Activated naive CD8-positive, alpha-beta T cell treated with anti-CD3 and anti-CD28 coated beads for 36 hours (primary cell): ENCODE measurements at places on chromosomes 16 and 17. TPM values are rescaled to one million over a fixed set of nuclear protein-coding genes. Genes with fewer than 3 reads are reported as not detected.

GRCh38 chr17:69192754-69193153 lies 35.9 kb downstream of the ABCA10 start:
- DNase-seq, result no peak

DNA sequence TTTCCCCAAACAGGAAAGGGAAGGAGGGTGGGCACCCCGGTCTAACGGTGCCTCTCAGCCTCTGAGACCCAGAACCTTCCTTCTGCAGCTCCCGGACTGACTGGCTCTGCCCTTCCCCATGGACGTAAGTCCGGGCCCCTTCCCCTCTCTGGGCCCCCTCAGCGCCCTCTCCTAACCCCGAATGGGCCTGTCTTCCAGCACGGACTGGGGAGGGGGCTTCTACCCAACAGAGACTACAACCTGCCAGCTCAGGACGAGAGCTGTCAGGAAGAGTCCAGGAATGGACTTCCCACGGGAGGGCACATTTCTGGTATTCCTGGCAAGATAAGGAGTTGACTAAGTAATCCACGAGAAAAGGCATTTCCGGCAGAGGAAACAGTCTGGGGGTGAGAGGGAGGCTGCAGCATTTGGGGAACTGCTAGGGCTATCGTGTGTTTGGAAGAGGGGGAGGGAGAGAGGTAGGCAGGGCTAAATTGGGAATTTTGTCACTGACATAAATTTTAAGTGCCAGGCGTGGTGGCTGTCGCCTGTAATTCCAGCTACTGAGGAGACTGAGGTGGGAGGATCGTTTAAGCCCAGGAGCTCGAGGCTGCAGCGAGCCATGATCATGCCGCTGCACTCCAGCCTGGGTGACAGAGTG lies 12.1 kb upstream of the ALDOA start:
- no peak for DNase-seq

DNA sequence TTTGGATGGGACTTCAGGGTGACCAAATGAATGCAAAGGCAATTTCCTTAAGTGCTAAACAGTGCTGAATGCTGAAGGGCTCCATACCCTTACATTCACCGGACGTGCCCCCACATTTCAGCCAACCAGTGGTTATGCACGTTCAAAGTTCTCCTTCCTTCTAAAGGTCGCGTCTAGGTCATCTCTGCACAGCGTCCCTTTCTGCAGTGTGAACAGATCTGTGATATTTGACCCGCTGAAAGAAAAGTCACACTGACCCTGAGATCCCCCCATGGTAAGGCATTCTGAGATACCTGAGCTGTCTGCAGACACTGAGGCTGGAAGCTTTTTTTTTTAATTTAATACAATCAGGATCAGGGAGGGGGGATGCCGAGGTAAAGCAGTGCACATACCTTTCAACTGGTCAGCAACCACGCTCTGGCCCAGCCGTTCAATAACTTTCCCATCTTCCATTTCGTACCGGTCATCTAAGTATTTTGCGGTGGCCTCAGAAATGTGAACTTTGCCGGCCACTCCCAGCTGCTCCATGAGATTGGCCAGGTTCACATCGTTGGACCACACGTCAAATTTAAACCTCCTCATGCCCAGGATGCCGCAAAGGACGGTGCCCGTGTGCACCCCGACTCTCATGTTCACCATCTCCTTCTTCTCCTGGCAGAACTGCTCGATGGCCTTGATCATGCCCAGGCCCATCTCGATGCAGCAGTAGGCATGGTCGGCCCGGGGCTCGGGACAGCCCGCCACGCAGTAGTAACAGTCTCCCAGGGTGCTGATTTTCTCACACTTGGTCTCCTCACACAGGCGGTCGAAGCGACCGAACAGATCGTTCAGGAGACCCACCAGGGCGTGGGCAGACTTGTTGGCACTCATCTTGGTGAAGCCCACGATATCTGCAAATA lies 2.6 kb downstream of the ADCY9 start:
- DNase-seq, result no peak

- DNase-seq, result no peak
Measured at GRCh38 chr17:39625198-39625785, 1.5 kb upstream of the PPP1R1B start.

DNA sequence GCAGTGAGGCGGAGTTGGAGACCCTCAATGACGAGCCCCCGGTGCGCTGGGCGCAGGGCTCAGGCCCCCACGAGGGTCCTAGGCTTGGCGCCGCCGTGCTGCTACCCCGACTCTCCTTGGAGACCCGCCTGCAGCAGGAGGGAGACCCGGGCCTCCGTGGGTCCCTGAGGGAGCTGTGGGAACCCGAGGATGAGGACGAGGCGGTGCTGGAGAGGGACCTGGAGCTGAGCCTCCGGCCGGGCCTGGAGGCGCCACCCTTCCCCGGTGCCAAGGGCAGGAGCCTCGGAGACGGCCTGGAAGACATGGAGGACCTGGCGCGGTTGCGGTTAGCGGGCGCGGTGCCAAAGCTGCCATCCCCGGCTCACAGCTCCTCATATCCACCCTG lies 2.3 kb downstream of the MYO15B start:
- no peak for DNase-seq

DNA sequence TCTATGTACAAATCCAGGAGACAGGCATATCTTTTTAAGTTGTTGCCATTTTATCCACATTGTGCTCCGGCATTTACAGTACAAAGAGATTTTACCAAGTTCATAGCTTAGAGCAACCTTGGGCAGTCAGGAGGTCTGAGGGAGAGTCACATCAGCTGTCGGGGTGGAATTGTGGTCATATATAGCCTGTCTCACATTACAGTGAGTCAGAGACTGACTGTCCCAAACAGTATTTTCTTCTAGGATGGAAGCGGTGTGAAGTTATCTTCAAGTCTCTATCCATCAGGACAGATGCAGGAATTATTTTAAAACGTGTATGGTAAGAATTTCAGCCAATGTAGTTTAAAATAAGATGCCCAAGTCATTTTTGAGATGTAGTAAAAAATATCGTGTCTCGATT lies 53.0 kb downstream of the GPRC5B start:
- no peak for DNase-seq

- no peak for DNase-seq
Measured at GRCh38 chr16:8575399-8575798, 14.9 kb downstream of the TMEM114 start.

KRTAP3-1 gene
- not detected for total RNA-seq

TMEM98 gene
- not detected for total RNA-seq

SLFN14 gene
- 0.10 TPM for total RNA-seq
